A549 treated with RU486 at 1 μM for 4 hours (cell line): ENCODE measurements at places on chromosomes 1 and 21. TPM values are rescaled to one million over a fixed set of nuclear protein-coding genes. Genes with fewer than 3 reads are reported as not detected.

The DPT gene
- not detected in 5 replicates for total RNA-seq

The GPA33 gene
- not detected in 5 replicates for total RNA-seq

The LCE1A gene
- total RNA-seq, result not detected in 5 replicates

The FLG2 gene
- total RNA-seq, result not detected in 5 replicates

The SHISA4 gene
- 11.4 to 20.1 TPM (median 17.0 TPM) in 5 replicates for total RNA-seq

The SGIP1 gene
- not detected in 5 replicates for total RNA-seq

The OR2T29 gene
- total RNA-seq, result not detected in 5 replicates

The NSUN4 gene
- total RNA-seq, result 11.1 to 13.0 TPM (median 12.1 TPM) in 5 replicates

The ALDH4A1 gene
- 11.8 to 14.7 TPM (median 13.4 TPM) in 5 replicates for total RNA-seq

The RGS16 gene
- total RNA-seq, result 0.17 to 0.37 TPM (median 0.34 TPM) in 5 replicates

The TDRD5 gene
- 0.03 to 0.09 TPM (median 0.05 TPM) in 3 of 5 replicates, not detected in the others for total RNA-seq

The SFN gene
- total RNA-seq, result 480 to 623 TPM (median 596 TPM) in 5 replicates

The LIN9 gene
- total RNA-seq, result 2.9 to 8.6 TPM (median 7.6 TPM) in 5 replicates

The ELAVL4 gene
- not detected in 5 replicates for total RNA-seq

The IGSF5 gene
- not detected in 5 replicates for total RNA-seq

The ZNF644 gene
- 10.0 to 16.2 TPM (median 13.3 TPM) in 5 replicates for total RNA-seq

The FLVCR1 gene
- 9.0 to 18.2 TPM (median 17.2 TPM) in 5 replicates for total RNA-seq
